ENCODE measurements at places on chromosomes 4 and X.
A peak's percentile ranks its signal among the peaks of the same experiment; 100 is the strongest.

GRCh38 chrX:72644946-72645345, 69.2 kb downstream of the PHKA1 start:
- no peak for DNase-seq

- no peak for DNase-seq
Observed at GRCh38 chr4:174450786-174451125, 71.5 kb downstream of the HPGD start.

- no peak for DNase-seq
Observed at GRCh38 chrX:120358737-120359456, 3.0 kb upstream of the ATP1B4 start.

DNA sequence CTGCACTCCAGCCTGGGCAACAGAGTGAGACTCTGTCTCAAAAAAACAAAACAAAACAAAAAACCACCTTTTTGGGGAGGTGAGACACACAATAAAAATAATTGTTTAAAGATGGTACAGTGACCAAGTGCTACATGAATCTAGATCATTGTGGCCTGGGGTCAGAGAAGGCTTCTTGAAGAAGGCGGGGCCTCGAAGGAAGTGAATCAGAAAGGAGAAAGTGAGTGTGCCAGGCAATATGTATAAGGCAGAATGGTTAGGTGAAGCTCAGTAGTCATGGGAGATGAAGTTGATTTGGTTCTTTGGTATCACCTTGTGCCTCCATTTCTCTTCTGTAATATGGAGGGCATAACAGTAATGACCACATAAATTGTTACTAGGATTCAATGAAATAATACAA, 58.9 kb downstream of the DOCK11 start:
- DNase-seq = no peak

DNA sequence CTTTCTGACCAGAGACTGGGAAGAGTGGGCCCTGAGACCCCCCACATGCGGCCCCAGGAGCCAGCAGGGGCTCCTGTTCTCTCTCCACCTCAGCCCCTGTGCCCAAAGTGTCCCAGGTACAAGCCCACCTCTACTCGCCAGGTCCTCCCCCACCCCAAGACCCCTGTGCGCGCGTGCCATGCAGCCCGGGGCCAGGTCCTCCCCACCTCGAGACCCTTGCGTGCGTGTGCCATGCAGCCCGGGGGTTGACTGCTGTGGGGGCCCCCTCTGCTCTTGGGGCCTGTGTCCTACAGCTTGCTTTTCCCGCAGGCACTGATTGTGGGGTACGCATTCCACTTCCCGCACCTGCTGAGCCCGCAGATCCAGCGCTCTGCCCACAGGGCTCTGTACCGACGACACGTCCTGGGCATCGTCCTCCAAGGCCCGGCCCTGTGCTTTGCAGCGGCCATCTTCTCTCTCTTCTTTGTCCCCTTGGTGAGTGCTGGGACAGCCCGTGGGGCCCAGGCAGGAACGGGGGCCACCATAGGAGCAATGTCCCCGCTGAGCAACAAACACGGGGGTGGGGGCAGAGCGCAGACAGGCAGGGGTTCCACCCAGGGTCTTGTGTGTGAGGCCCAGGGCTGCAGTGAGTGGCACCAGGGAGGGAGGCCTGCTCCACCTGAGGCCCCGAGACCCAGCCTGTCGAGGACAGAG, 20.3 kb downstream of the DGKQ start:
- DNase-seq = no peak

DNA sequence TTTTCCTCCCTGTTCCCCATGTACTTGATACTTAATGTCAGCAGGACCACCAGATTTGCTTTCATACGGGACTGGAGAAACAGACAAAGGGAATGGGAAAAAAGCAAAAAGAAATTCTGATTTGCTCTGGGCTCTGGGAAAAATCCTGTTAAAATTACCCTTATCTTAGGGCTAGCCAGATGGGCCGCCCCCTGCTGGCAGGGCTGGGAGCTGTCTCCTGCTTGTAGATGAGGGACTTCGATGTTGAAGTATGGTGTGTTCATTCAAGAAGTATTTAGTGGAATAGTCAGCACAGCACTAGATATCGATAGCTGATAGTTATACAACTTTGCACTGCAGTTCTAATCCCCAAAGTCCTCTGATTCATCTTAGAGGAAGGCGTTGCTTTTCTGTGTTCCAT, 45.8 kb downstream of the BCORL1 start:
- DNase-seq = no peak

DNA sequence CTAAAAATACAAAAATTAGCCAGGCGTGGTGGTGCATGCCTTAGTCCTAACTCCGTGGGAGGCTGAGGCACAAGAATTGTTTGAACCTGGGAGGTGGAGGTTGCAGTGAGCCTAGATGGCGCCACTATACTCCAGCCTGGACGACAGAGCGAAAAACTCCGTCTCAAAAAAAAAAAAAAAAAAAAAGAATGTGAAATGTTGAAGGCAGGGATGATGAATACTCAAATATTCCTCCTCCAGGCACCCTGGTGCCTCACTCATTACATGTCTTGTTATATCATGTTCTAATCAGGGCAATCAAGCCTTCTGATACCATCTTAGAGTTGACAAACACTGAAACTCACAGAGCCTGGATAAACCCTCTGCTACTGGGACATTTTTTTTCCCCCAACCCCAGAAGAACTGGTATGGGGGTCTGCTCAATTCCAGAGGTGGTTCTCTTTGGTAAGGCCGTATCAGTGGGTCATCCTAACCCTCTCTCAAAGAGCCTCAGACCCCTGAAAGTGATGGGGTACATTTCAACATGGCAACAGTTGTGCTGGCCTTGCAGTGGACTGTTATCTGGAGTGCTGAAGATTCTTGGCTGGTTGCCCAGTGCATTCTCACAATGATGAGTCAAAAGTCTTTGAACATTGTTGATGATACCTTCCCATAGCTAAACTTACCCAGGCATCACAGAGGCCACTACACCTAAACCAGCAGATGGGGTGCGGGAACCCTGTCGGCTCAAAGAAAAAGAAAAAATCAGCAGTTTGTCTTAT, 2.4 kb upstream of the SH3KBP1 start:
- peak; percentile 58 for DNase-seq

DNA sequence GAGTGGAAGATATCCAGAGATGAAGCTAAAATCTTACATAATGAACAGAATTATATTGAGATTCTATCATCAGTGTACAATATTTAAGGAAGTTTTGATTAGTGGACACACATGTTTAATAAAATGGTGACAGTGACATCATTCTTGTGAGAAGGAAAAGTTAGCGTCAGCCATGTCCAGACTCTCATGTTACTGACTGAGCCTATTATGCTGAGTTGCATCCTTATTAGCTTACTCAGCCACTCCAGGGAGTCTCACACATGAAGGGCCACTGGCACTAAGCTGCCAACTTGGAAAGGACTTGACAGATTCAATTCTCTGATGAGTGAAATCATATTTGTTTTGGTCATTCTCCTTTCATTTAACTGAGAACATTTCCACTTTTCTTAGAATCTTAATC, 170.6 kb downstream of the BANK1 start:
- no peak for DNase-seq

GRCh38 chr4:169438057-169438480, 167.3 kb upstream of the SH3RF1 start:
- DNase-seq = peak; percentile 45

GRCh38 chr4:110197529-110198042, 829 bp downstream of the ELOVL6 start:
- peak; percentile 66 for DNase-seq

- no peak for DNase-seq
Observed at GRCh38 chr4:12761694-12762093, 722.4 kb downstream of the RAB28 start.

All from GM13977 (cell line).